Smooth muscle cell of bladder (primary cell): ENCODE measurements at places on chromosomes 11 and 22. TPM values are rescaled to one million over a fixed set of nuclear protein-coding genes. Genes with fewer than 3 reads are reported as not detected.

PGGHG gene
- total RNA-seq: 7.5 and 14.0 TPM in 2 replicates

TCN1 gene
- not detected in 2 replicates for total RNA-seq

RPLP2 gene
- total RNA-seq: 394 and 414 TPM in 2 replicates

PIH1D2 gene
- total RNA-seq: 1.5 and 1.6 TPM in 2 replicates

UCP3 gene
- 0.14 and 0.55 TPM in 2 replicates for total RNA-seq

OR5P2 gene
- total RNA-seq: not detected in 2 replicates

CPSF7 gene
- total RNA-seq: 8.1 and 10.3 TPM in 2 replicates

IL18BP gene
- total RNA-seq: 1.7 and 2.8 TPM in 2 replicates
